ENCODE measurements at places on chromosomes 3 and 15. TPM values are rescaled to one million over a fixed set of nuclear protein-coding genes. Genes with fewer than 3 reads are reported as not detected.

The UBA7 gene
- 179 TPM for total RNA-seq

DNA sequence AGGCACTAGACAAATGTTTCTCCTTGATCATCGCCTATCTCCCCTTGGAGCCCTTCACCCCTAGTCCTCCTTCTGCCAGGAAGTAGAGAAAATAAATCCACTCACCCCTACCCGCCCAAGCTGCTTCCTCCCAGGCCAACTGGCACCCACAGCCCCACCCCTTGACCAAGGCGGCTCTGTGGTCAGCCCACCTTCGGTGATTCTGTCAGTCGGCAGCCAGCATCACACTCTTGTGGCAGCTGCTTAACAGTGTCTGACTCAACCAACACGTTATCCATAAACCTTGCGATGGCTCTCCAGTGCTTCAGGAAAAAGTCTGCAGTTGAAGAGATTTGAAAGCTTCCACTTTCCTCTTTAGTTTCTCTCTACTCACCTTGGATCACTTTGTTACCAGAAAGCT lies 7.6 kb downstream of the SHF start:
- no peaks in the 10 kb centered on the region for H3K36me3 ChIP-seq
- H3K4me1 ChIP-seq, result peaks cover 12% of the 10 kb centered on the region
- H3K27me3 ChIP-seq, result no peaks in the 10 kb centered on the region
- H3K27ac ChIP-seq, result peak overlapping the region; percentile 48

DNA sequence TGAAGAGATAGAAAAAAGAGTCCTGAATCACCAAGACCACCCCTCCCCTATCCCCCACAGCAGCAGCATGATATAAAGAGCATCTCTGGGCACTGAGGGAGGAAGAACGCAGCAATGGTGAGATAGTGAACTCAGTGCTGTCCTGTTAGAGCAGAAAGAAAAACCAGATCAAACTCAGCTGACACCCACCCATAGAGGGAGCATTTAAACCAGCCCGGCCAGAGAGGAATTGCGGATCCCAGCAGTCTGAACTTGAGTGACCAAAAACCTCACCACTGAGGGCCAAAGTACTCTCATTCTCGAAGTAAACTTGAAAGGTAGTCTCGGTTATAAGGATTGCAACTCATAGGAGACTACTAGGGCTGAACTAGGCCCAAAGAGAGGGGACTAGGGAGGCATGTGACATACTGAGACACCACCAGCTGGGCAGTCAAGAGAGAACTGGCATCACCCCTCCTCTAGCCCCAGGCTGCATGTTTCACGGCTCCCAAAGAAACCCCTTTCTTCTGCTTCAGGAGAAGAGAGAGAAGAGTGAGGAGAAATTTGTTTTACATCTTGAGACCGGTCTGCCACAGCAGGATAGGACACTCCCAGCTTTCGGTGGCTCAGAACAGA lies 39.2 kb upstream of the TGFBR2 start:
- no peak overlapping the region for H3K4me3 ChIP-seq
- no peak for DNase-seq
- no peaks in the 10 kb centered on the region for H3K27me3 ChIP-seq
- no peaks in the 10 kb centered on the region for H3K36me3 ChIP-seq
- no peaks in the 10 kb centered on the region for H3K4me1 ChIP-seq

DNA sequence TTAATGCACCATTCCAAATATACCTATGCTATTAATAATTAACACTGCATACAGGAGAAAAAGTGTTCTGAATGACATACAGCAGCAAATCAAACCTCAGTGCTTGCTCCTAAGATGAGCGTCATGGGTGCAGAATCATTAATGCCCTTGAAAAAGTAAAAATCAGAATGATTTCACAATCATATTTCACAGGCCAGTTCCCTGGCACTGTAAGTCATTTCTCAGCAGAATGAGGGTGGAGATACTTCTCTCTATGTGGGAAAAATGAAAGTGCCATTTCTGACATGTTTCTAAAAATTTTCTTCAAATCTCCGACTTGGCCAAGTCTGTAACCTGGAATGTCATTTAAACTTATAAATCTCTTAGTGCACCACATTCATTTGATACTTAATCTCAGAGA lies 549.8 kb upstream of the AGTR1 start:
- H3K36me3 ChIP-seq, result no peaks in the 10 kb centered on the region
- no peak overlapping the region for H3K4me3 ChIP-seq
- H3K27me3 ChIP-seq, result no peaks in the 10 kb centered on the region
- no peak overlapping the region for H3K27ac ChIP-seq
- no peak for DNase-seq

GRCh38 chr3:105255350-105255749 lies 111.4 kb upstream of the ALCAM start:
- DNase-seq, result no peak
- H3K4me1 ChIP-seq, result no peaks in the 10 kb centered on the region
- no peak overlapping the region for H3K4me3 ChIP-seq
- no peaks in the 10 kb centered on the region for H3K27me3 ChIP-seq
- H3K36me3 ChIP-seq, result no peaks in the 10 kb centered on the region

- peak; percentile 10 for DNase-seq
- H3K27ac ChIP-seq, result no peak overlapping the region
- H3K27me3 ChIP-seq, result peaks cover 10% of the 10 kb centered on the region
- H3K36me3 ChIP-seq, result no peaks in the 10 kb centered on the region
- H3K4me1 ChIP-seq, result no peaks in the 10 kb centered on the region
Measured at GRCh38 chr3:46716461-46717441, 918 bp downstream of the PRSS50 start.

- H3K4me1 ChIP-seq, result no peaks in the 10 kb centered on the region
- H3K27ac ChIP-seq, result no peak overlapping the region
- H3K27me3 ChIP-seq, result peaks cover 3% of the 10 kb centered on the region
- no peak for DNase-seq
- H3K4me3 ChIP-seq, result no peak overlapping the region
Measured at GRCh38 chr3:67897351-67898336, 243.2 kb upstream of the SUCLG2 start.

- DNase-seq, result no peak
- no peaks in the 10 kb centered on the region for H3K4me1 ChIP-seq
- no peaks in the 10 kb centered on the region for H3K36me3 ChIP-seq
- no peak overlapping the region for H3K27ac ChIP-seq
- H3K27me3 ChIP-seq, result no peaks in the 10 kb centered on the region
Measured at GRCh38 chr3:38713121-38713520, 63.6 kb upstream of the SCN5A start.

DNA sequence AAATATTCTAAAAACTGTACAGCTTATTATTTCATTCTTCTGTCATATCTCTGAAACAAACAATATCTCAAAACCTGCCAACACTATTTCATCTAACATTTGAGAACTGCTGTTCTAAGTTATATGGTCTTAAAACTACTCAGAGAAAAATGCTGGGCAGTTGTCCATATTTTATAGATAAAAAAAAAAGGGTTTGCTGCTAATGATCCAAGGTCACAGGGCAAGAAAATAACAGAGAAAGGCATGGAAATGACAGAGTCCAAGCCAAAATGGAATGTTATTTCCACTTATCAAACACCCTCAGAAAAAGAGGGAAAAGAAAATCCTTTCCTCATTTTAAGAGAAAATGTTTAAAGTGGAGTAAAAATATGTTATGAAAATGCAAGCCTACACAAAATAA lies 313.1 kb downstream of the CADM2 start:
- no peak overlapping the region for H3K4me3 ChIP-seq
- no peaks in the 10 kb centered on the region for H3K36me3 ChIP-seq
- no peaks in the 10 kb centered on the region for H3K4me1 ChIP-seq
- H3K27ac ChIP-seq, result no peak overlapping the region
